ENCODE measurements at places on chromosomes 1 and 21. TPM values are rescaled to one million over a fixed set of nuclear protein-coding genes. Genes with fewer than 3 reads are reported as not detected.

GRCh38 chr1:6497215-6497866 lies 5.9 kb upstream of the PLEKHG5 start:
- H3K27me3 ChIP-seq = peaks cover 2% of the 10 kb centered on the region
- H3K27ac ChIP-seq = no peak overlapping the region
- DNase-seq = no peak
- H3K4me1 ChIP-seq = peaks cover 18% of the 10 kb centered on the region

The PLCH2 gene
- total RNA-seq = 2.2 TPM

DNA sequence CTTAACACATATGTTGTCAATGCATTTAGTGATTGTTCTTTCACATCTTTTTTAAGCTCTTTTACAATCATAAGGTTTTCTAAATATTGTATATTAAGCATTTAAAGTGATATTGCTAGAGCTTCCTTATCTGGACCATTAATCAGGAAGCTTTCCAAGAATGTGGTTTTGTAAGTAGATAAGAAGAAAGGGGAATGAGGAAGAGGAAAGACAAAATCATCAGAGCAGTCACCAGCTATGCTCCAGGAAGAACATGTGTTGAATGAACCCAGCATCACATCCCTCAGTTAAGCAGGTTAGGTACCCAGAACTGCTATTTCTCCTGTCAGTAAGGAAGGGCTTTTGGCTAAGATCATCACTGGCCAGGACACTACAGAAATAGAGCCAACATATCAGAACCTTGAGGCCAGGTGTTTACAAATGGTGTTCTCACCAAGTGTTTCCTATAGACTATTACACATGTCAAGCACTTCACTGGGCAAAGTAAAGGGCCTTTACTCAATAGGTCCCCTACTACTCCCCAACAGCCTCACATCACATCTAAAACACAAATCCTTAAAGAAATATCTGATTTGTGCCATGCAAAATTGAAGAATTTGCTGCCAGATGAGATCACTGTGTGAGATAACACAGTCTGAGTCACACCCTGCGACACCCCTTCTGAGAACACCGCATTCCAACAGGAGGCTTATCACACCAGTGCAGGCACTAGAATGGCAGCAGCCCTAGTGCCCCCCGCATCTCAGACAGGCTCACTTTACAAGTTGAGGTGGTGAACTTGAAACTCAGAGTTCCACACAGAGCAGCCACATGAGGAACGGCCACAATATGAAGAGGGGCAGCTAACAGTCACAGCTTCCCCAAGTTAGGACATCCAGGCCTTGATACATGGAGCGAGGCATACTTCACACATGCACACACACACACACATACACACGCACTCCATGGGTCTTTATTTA lies 1.8 kb upstream of the SPRR2A start:
- H3K27me3 ChIP-seq = no peaks in the 10 kb centered on the region
- no peak overlapping the region for H3K27ac ChIP-seq
- no peaks in the 10 kb centered on the region for H3K4me1 ChIP-seq
- no peaks in the 10 kb centered on the region for H3K36me3 ChIP-seq
- no peak for DNase-seq

The LINGO4 gene
- total RNA-seq = not detected

DNA sequence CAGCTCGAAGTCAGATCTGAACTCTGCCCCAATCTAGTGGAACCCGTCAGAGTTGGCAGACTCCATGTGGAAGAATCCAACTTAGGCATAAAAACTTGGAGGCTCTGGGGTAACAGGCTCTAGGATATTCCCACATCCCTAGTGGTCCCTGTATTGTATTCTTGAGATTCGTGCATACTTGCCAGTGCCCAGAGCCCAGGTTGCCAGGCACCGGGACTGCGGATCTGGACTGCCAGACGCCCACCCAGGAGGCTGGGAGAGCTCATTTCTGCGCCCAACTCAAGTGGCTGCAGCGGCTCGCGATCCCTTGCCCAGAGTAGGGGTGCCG lies 1.1 kb downstream of the GRIK1 start:
- H3K4me1 ChIP-seq = peaks cover 9% of the 10 kb centered on the region
- H3K4me3 ChIP-seq = peak overlapping the region; percentile 56
- no peak overlapping the region for H3K27ac ChIP-seq
- H3K27me3 ChIP-seq = peaks cover 37% of the 10 kb centered on the region
- DNase-seq = no peak
- no peaks in the 10 kb centered on the region for H3K36me3 ChIP-seq

GRCh38 chr1:166353213-166353612 lies 186.4 kb upstream of the FAM78B start:
- H3K4me3 ChIP-seq = no peak overlapping the region
- no peaks in the 10 kb centered on the region for H3K27me3 ChIP-seq
- no peak for DNase-seq

The PCAT6 gene
- total RNA-seq = 5.4 TPM

The CLEC20A gene
- not detected for total RNA-seq

DNA sequence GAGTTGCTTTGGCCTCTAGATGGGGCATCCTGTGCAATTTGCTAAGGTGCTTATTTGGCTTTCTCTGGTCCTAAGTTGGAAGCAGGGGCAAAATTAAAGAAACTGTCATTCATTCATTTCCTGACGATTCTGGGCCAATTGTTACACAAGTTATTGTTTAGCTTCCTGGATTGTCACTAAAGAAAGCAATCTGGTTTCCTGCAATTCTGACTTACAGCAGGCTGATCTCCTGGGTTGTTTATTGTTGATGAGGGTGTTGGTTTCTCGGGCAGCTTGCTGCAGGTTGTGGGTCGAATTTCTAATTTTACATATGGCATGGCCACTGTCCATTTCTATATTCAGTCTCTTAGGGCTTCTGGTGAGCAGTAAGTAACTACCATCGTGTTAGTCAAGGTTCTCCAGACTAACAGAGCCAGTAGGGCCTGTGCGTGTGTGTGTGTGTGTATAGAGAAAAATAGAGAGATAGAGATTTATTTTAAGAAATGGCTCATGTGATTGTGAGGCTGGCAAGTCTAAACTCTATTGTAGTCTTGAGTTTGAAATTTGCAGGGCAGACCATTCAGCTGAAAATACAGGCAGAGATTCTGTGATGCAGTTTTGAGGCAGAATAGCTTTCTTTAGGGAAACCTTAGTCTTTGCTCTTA lies 30.4 kb downstream of the CTH start:
- H3K4me1 ChIP-seq = no peaks in the 10 kb centered on the region
- no peaks in the 10 kb centered on the region for H3K27me3 ChIP-seq
- no peak overlapping the region for H3K4me3 ChIP-seq
- no peak for DNase-seq
- no peak overlapping the region for H3K27ac ChIP-seq

The LDLRAD1 gene
- total RNA-seq = not detected

- H3K4me3 ChIP-seq = peak overlapping the region; percentile 94
- peak overlapping the region; percentile 96 for H3K27ac ChIP-seq
- H3K36me3 ChIP-seq = peaks cover 16% of the 10 kb centered on the region
- peaks cover 10% of the 10 kb centered on the region for H3K4me1 ChIP-seq
Measured at GRCh38 chr1:40257313-40257687, 736 bp upstream of the ZMPSTE24 start.

DNA sequence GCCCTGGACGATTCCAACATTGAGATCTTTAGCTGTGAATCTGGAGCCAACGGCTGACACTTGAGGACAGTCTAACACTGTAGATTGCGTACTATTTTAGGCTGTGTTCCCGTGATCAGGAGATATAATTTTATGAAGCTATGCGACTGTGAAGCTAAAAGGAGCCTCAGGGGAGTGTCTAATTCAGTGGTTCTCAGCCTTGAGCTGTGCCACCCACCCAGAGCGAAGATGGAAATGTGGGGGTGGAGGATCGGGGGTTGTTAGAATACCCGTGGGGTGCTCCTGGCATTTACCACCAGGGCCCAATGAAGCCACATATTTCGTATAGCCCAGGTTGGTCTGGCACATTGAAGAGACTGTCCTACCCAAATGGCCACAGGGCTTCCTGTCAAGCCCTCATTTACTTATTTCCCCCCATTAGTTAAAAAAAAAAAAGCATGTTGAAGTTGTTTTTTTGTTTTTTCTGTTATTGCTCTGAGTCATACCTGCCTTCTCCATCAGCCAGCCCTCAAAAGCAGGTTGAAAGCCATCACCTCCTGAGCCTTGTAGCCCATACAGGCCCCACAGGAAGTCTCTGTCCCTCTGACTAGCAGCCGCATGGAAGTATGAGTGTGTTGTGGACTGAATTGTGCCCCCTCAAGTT lies 141.7 kb downstream of the GALNT2 start:
- peaks cover 33% of the 10 kb centered on the region for H3K4me1 ChIP-seq
- DNase-seq = no peak
- peaks cover 2% of the 10 kb centered on the region for H3K36me3 ChIP-seq
- H3K27me3 ChIP-seq = no peaks in the 10 kb centered on the region

The RLF gene
- total RNA-seq = 15.4 TPM

DNA sequence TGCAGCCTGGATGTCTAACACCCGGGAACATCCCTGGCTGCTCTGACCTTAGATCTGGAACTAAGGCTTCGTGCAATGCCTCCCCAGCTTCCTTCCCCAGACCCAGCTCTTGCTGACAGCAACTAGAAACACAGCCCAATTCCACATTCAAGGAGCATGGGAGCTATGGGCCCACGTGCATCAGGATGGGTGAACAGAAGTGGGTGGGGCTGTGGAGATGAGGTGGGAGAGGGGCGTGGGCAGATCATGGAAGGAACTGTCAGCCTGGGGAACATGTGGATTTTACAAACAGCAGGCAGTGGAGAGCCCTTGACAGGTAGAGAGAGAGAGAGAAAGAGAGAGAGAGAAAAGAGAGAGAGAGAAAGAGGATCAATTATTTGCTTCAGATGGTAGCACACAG lies 231.6 kb downstream of the MATN1 start:
- H3K36me3 ChIP-seq = no peaks in the 10 kb centered on the region
- no peak overlapping the region for H3K27ac ChIP-seq
- no peak overlapping the region for H3K4me3 ChIP-seq
- DNase-seq = no peak
- H3K4me1 ChIP-seq = no peaks in the 10 kb centered on the region
- peaks cover 2% of the 10 kb centered on the region for H3K27me3 ChIP-seq

DNA sequence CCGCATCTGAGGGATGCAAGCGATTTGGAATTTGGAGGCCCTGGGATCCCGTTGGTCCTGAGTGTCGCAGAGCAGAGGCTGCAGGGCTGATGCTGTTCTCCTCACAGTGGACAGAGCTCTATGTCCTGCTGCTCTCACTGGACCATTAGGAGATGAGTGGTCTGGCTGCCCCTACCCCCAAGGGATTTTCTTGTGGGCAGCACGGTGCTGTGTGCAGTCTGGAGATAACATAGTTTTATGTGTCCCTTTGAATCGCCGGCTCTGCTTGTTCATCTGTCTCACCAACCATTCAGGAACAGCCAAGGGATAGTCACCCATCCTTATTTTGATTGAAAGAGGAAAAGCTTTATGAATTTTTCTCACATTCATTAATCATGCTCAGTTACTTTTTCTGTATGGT lies 49.9 kb downstream of the CHRM3 start:
- H3K4me3 ChIP-seq = no peak overlapping the region
- H3K4me1 ChIP-seq = no peaks in the 10 kb centered on the region
- no peak overlapping the region for H3K27ac ChIP-seq
- DNase-seq = no peak

- H3K27ac ChIP-seq = no peak overlapping the region
- H3K27me3 ChIP-seq = no peaks in the 10 kb centered on the region
- H3K36me3 ChIP-seq = no peaks in the 10 kb centered on the region
- H3K4me3 ChIP-seq = no peak overlapping the region
Measured at GRCh38 chr1:103441342-103441741, 84.2 kb upstream of the RNPC3 start.

DNA sequence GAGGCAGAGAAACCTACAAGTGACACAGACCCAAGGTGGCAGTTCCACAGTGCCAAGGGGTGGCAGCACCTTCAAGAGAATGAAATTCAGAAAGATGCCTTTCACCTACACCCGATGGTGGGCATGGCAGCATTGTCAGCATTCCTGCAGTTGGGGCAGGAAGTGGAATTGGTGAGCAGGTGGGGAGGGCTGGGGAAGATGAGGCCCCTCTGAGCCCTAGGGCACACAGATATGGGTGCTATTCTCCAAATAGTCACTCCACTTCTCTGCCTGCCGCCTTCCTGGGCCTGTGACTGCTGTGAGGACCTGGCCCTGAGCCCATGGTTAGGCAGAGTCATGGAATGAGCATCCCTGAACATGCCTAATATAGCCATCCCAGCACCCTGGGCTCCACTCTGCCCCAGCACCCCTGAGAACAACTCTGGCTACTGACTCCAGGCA lies 8.3 kb downstream of the SHISA4 start:
- DNase-seq = peak; percentile 60
- H3K27ac ChIP-seq = no peak overlapping the region
- H3K4me1 ChIP-seq = peaks cover 10% of the 10 kb centered on the region
- no peaks in the 10 kb centered on the region for H3K27me3 ChIP-seq

DNA sequence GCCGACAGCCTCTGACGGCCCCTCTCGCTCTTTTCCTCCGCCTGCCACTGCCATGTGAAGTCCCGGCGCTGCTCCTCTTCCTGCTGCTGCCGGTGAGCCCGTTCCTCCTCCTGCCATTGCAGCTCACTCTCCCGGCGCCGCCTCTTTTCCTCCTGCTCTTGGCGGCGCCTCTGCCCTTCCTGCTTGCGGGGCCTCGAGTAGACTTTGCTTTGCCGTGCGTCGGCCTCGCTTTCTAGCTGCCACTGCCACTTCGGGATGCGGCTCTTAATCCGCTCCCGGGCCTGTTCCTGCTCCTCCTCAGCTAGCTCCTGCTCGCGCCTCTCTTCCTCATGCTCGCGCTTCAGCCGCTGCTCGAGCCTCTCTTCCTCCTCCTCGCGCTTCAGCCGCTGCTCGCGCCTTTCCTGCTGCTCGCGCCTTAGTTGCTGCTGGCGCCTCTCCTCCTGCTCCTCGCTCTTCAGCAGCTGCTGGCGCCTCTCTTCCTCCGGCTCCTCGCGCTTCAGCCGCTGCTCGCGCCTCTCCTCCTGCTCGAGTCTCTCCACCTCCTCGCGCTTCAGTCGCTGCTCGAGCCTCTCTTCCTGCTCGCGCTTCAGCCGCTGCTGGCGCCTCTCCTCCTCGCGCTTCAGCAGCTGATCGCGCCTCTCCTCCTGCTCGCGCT lies 4.3 kb downstream of the TCHH start:
- H3K4me3 ChIP-seq = peak overlapping the region; percentile 56
- DNase-seq = peak; percentile 55
- peaks cover 22% of the 10 kb centered on the region for H3K4me1 ChIP-seq
- H3K36me3 ChIP-seq = no peaks in the 10 kb centered on the region

DNA sequence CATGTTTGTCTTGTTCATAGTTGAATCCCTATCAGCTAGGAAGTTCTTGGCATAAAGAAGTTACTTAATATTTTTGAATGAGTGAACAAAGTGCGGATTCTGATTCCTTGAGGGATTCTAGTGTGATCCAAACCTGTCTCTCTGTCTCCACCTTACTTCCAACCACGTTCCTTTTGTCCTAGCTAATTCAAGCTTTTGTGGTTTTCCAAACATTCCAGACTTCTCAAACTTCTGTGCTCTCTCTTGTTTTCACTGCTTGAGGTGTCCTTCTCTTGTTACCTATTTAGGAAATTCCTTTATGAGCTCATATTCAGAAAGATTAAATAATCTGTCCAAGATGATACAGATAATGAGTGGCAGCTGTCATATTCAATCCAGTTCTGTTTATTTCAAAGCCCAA lies 353.2 kb downstream of the PTBP2 start:
- H3K27ac ChIP-seq = no peak overlapping the region
- no peaks in the 10 kb centered on the region for H3K27me3 ChIP-seq
- H3K4me1 ChIP-seq = no peaks in the 10 kb centered on the region
- H3K36me3 ChIP-seq = no peaks in the 10 kb centered on the region

The TMEM125 gene
- 0.64 TPM for total RNA-seq

All from astrocyte (in vitro differentiated cells and primary cell).